ENCODE measurements at places on chromosomes 1 and 21.

GRCh38 chr1:228085287-228085951, 2.9 kb downstream of the ARF1 start:
- no peak for DNase-seq

DNA sequence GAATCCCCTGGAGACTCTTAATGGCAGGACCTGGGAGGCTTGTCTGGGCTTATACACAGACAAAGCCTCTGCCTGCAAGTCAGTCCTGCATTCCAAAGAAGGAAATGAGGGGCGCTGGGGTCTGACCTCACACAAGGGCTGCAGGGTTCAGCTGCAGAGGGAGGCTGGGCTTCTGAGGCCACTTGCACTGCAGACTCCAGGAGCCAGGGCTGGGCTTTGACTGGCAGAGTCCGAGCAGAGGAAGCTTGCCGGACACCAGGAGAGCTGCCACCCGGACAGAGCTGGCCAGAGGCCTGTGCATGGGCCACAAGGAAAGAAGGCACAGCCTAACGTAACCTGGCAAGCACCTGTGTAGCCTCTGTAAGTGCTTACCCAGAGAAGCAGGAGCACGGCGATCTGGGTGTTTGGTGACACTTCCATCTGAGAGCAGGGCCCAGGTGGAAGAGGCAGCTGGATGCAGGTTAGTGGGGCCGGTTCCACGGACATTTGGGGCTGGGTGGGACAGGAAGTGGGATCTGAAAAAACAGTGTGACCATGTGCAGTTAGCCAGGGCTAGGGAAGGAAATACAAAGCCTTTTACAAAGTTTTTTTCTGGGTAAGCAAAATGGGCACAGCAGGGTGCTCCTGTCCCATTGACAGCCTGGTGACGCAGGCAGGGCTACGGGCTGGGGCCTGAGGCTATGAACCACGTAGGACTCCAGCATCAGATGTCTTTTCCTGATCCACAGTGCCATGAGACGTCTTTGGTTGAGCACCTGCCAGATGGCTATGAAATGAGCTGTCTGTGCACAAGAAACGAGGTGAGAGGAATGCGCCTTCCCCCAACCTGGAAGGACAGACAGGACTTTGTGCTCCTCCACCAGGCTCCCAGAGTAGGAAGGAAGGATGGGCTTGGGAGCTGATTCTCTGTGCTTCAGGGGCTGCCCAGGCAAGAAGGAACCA, 37.3 kb upstream of the LBR start:
- DNase-seq = no peak

DNA sequence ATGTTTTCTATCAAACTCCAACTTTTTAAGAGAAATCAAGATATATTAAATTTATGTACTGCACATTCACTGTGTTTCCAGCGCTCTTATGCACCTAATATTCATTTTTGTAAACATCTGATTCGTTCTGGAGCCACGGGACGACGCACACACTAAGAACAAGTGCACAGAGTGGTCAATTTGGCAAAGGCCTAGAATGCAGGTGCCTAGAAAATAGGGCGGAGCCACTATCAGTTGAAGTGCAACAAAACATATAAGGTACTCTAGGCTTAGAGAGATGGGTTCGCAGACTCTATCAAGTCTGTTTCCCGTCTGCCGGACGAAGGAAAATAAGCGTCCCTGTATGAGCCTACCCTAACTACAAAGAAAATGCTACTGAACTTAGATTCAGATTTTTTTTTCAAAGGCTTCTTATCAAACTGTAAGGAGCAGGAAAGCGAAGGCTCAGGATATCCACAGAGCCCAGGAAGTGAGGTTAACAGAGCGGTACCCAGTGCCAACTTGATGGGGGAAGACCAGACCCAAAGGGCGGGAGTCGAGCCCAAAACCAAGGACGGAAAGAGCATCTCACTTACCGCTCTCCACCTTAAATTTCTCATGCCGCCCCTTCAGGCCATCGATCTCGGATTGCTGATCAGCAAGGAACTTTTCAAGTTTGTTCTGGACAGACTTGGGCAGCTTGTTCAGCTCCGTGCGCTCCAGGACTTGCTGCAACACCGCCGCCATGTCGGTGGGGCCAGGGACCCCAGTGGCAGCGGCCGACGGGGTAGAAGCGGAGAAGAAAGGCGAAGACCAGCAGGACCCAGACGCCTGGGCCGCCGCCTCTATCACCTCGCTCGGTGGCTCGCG, 526 bp downstream of the TPR start:
- peak; percentile 33 for DNase-seq

- DNase-seq = peak; percentile 73
These were observed 31.2 kb downstream of the DNTTIP2 start for GRCh38 chr1:93847811-93848288.

GRCh38 chr1:32818804-32819541, 1.5 kb downstream of the S100PBP start:
- DNase-seq = peak; percentile 79

DNA sequence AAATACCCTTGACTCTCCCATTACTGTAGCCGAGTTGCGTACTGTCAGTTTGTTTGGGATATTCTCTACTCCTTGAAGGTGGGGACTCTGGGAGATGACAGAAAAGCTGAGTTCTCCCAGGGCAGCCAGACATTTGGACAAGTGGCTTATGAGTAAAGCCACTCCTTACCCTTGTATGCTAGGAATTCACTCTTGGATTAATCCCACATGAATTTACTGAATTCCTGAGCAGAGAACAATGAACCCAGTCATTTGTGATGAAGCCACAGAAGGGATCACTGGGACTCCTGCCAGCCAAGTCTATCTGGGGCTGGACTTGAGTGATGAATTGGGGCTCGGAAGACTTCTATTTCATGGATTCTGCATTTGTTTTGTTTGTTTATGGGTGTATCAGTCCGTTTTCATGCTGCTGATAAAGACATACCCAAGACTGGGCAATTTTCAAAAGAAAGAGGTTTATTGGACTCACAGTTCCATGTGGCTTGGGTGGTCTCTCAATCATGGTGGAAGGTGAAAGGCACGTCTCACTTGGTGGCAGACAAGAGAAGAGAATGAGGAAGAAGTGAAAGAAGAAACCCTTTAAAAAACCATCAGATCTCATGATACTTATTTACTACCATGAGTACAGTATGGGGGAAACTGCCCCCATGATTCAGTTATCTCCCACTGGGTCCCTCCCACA, 25.1 kb downstream of the C1orf116 start:
- DNase-seq = no peak

- no peak for DNase-seq
These were observed 318.1 kb downstream of the HHIPL2 start for GRCh38 chr1:222229672-222230312.

DNA sequence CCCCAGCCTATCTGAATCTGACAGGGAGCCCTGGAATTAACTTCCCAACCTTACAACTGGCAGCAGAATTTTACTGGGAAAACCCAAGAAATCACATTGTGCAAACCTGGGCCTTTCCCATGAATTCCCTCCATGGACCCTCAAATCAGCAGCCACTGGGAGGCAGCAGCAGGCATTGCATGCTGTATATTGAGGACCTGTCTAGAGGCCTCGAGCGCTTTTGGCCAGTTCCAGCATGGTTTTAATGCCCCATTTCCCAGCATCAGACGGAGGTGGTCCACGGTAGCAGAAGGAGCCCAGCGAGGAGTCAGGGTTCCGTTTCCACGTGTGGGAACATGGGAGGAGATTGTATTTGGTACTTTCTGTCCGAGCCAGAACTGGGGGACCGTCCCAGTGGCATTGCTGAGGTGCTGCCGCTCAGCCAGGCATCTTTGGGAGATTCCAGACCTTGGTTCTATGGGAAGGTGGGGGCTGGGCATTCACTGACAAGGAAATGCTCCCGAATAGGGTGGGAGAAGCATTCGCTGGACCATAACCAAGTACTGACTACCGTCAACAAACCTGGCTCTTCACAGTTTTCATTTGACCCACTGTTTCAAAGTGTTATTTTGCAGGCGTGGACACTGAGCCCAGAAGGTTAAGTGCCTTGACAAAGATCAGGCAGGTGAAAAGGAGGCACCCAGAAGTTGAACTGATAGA, 15.9 kb downstream of the BMP8A start:
- no peak for DNase-seq

- DNase-seq = no peak
These were observed 12.6 kb downstream of the IL10RB start for GRCh38 chr21:33278721-33279120.

DNA sequence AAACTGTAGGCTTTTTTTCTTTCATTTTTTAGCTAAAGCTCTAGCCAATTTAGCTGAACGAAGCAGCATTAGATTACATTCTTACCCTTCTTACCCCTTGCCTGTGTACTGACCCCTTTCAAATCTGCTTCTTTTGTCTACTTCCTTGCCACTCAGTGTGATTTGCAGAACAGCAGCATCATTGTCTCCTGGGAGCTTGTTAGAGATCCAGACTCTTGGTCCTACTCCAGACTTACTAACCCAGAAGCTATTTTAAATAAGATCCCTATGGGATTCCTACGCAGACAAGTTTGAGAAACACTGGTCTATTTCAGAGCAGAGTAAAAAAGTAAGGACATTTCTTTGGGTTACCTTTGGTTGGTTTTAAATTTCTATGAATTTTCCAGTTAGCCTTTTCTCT, 13.8 kb downstream of the LRRC39 start:
- no peak for DNase-seq

- DNase-seq = no peak
These were observed 20.7 kb downstream of the PPP1R15B start for GRCh38 chr1:204390751-204391466.

DNA sequence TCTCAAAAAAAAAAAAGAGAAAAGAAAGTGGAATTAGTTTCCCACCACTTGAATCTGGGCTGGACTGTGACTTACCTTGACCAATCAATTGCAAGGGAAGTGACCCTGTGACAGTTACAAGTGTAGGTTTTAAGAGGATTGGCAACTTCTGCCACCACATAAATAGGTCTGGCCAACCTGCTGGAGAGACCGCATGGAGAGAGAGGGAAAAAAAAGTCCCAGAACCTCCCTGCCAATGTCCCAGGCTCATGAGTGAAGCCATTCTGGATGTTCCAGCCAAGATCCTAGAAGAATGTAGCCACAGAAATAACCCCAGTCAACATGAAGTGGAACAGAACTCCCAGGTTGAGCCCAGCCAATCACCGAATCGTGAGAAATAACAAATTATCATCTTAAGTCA, 11.8 kb upstream of the ZMYM6 start:
- DNase-seq = no peak

DNA sequence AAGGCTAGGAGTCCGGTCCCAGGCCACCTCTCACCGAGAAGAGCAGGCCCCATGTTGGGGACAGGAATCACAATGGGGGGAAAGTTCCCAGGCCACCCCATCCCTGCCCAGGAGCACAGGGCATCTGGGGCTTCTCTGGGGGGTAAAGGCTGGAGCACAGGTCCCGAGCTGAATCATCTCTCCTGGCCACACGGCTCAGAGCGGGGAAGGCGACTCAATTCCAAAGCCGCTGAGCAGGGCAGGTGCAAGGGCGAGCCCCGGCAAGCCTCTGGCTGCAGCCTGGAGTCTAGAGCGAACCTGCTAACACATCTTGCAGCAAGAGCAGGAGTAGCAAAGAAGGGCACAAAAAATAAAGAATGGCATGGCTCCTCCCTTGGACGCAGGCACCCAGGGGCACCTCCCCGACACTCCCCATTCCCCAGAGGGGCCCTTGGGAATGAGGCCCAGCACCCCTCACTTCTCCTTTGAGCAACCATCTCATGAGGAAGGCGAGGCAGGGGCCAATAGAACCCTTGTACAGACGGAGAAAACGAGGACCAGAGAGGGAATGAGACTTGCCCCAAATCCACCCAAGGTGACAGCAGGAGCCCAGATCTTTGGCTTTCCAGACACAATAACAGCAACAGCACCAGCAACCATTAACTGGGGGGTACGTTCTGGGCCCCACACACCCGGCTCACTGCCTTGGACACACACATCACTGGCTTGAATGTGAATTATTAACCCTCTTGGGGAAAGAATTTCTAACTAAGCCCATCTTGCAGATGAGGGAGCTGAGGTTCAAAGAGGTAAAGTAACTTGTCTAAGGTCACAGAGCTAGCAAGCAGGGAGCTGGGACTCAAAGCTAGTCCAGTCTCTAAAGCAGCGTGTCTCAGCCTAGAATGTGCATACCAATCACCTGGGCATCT, 20.7 kb upstream of the ALDH4A1 start:
- DNase-seq = no peak

DNA sequence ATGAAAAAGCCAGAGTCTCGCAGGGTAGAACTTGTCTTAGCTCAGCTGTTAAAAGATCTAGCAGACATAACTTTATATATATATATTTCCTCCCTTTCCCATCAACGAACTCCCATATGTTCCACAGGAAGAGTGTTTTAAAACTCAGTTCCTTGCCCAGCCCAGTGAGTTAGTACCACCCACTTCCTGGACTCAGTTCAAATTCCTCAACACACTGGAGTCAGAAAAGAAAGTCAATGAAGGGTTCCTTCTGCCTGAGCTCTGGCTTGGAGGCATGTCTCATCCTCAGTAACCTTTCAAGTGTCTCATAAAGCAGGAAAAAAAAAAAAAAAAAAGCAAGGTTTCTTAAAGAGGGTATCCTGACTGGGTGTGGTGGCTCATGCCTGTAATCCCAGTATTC, 15.6 kb downstream of the TPM3 start:
- no peak for DNase-seq

GRCh38 chr1:2921970-2922686, 99.1 kb upstream of the ACTRT2 start:
- DNase-seq = no peak

DNA sequence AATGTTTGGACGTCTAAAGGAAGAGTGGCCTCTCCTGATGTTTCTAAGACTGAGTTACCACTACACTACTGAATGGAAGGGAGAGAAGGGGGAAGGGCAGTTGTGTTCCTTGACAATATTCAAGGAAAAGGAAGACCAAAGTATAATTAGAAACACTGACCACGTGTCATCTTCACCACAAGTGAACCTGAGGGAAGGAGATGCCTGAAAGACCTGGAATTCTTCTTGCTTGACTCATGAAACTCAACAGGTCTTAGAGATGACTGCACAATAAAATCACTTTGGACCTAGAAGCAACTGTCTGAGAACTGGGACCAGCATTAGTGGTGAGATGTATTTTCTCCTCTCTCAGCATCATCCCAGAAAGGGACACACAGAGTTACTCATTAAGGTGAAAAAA, 56.7 kb downstream of the PTPN14 start:
- DNase-seq = no peak

DNA sequence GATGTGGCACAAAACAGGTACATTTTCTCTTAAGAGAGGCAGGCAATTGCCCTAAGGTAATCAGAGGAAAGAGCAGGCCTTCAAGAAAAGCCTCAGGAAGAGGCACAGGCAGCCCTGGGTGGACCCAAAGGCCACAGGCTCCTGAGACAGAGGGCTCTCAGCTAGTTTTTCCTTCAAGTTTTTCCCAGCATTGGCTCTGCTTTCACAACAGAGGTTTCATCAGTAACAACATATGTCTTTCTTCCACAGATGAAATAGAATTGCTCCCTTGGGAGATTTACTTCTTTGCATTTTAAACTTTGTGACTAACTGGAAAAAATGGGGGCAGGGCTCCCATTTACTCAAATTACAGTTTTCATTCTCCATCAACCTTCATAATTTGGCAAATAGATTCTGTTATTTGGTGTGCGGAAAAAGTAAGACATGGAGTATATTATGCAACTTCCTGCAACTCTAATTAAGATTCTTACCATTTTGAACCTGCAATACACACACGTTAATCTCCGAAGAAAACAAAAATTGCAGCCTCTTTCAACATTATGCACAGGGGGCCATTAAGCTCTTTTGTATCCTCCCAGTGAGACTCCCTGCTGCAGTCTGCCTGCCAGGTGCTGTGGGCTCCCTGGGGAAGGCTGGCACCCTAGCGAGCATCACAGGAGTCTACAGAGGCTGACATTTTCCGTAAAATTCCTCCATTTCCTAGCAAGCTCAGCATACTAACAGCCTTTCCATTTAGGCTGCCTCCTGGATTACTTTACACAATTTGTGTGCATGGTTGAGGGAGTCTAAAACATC, 282.3 kb downstream of the USH2A start:
- no peak for DNase-seq

All from MV-4-11 (cell line).